ENCODE measurements at places on chromosomes 2 and 18. TPM values are rescaled to one million over a fixed set of nuclear protein-coding genes. Genes with fewer than 3 reads are reported as not detected.

GRCh38 chr2:37326285-37326684, 1.7 kb upstream of the PRKD3 start:
- no peak for DNase-seq

Gene TXNL1
- 86.6 TPM for total RNA-seq

DNA sequence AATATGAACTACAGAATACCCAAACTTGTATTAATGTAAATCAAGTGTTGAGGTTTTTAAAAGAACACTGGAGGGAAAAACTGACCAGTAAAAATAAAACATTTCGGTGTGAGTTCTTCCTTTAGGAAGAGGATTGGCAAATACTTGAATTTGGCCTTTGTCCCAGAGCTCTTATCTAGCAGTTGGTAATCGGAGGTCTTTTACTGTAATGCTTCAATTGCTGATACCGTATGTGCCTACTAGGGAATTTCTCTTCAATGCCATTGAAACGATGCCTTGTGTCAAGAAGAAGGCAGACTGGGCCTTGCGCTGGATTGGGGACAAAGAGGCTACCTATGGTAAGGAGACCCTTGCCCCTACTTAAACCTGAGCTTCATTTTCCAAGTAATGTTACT, 4.1 kb downstream of the RRM2 start:
- DNase-seq, result no peak

DNA sequence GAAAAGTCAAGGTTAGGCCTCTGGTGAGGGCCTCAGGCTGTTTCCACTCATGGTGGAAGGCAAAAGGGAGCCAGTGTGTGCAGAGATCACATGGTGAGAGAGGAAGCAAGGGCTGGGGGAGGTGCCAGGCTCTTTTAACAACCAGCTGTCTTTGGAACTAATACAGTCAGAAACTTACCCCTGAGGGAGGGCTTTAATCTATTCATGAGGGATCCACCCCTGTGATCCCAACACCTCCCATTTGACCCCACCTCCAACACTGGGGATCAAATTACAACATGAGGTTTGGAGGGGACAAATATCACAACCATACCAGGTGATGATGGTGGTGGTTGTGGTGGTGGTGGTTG, 10.9 kb downstream of the POLI start:
- no peak for DNase-seq

- no peak for DNase-seq
These were observed 207.2 kb downstream of the KLHL29 start for GRCh38 chr2:23592061-23592685.

DNA sequence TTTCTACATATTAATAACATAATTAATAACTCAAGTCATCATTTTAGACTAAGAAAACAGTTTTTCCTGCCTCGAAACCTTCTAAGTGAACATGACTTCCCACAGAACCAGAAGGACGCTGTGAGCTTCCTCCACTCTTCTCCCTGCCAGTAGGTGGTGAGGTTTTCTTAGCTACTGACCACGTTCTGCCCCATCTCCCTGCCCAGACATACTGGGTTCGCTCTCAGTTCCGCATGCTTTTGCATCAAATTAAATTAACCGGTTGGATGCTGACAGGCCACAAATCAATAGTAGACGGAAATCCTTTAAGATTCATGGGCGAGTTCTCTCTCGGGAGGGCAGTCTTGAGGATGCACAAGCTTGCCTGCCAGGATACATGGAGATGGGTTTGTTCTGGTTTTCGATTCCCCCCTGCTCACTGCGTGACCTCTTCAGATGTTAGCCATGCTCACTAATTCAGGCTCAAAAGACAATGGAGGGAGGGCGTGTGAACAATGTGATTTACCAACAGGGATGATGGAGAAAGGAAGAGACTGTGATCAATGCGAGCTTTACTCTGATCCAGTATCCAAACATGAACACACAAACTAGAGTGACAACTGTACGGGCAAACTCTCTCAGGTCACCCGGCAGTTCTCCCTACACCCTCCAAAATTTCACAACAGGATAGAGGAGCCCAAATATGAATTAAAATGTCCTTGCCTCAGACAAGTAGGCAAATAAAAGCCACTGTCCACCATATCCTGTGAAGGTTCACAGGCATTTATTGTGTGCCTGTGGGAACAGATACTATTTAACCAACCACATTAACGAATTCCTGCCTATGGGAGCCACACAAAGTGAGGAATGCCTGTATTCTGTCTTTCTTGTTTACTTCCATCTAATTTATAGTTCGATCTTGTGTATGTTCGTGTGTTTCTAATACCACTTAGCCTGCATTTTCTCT, 375.7 kb downstream of the EIPR1 start:
- DNase-seq, result no peak

GRCh38 chr2:176124110-176124946, 1.8 kb downstream of the HOXD9 start:
- DNase-seq, result no peak

DNA sequence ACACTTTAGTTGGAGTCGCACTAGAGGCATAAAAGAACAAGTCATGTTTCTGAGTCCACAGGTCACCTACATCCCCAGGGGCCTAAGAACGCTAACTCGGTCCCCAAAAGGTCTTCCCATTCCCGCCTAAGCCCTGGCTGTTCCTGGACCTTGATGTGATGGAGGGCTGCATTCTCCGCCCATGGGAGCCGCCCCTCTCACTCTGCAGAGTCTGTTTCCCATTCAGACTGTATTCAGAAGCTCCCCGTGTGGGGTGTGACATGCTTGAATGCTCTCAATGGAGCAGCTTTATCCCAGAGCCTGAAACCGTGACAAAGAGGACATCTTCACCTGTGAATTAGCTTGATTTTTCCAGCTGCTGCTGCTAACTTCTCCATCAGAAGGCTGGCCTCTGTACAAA, 319.0 kb upstream of the KLHL29 start:
- no peak for DNase-seq

GRCh38 chr2:41854227-41854626, 193.6 kb upstream of the PKDCC start:
- DNase-seq, result no peak

Gene TEX44
- not detected for total RNA-seq

GRCh38 chr18:22681908-22682307, 251.2 kb upstream of the RBBP8 start:
- DNase-seq, result no peak

Gene IL36RN
- total RNA-seq, result not detected

Gene SCG2
- not detected for total RNA-seq

Gene GKN1
- not detected for total RNA-seq

Gene SMYD5
- total RNA-seq, result 44.1 TPM

GRCh38 chr18:23317975-23318675, 135.0 kb upstream of the RIOK3 start:
- DNase-seq, result no peak

Gene MYCN
- total RNA-seq, result not detected

- DNase-seq, result no peak
These were observed 1.4 kb downstream of the RPRD1A start for GRCh38 chr18:36066001-36066400.

GRCh38 chr2:241334813-241335212, 19.1 kb downstream of the SEPTIN2 start:
- DNase-seq, result no peak
